LHCN-M2 (cell line): ENCODE measurements at places on chromosomes 7 and 10. TPM values are rescaled to one million over a fixed set of nuclear protein-coding genes. Genes with fewer than 3 reads are reported as not detected.

GSTO2 gene
- 0.38 and 0.46 TPM in 2 replicates for total RNA-seq

PSD gene
- total RNA-seq: 0.46 TPM in 1 of 2 replicates, not detected in the other

PRPS1L1 gene
- not detected in 2 replicates for total RNA-seq

FBXO24 gene
- 0.38 and 0.92 TPM in 2 replicates for total RNA-seq

GRM3 gene
- not detected in 2 replicates for total RNA-seq

NME8 gene
- total RNA-seq: not detected in 2 replicates

MKRN1 gene
- 52.1 and 56.4 TPM in 2 replicates for total RNA-seq

SNX8 gene
- total RNA-seq: 26.0 and 27.7 TPM in 2 replicates

HTR7 gene
- 18.3 and 19.6 TPM in 2 replicates for total RNA-seq

TAS2R41 gene
- total RNA-seq: not detected in 2 replicates

STEAP4 gene
- total RNA-seq: 0.11 and 0.13 TPM in 2 replicates

CALHM1 gene
- not detected in 2 replicates for total RNA-seq

OR9A2 gene
- not detected in 2 replicates for total RNA-seq

PRRT4 gene
- 0.80 TPM in 1 of 2 replicates, not detected in the other for total RNA-seq

GIMAP5 gene
- not detected in 2 replicates for total RNA-seq

PLAC9 gene
- not detected in 2 replicates for total RNA-seq

C10orf62 gene
- 0.11 TPM in 1 of 2 replicates, not detected in the other for total RNA-seq

BCCIP gene
- total RNA-seq: 66.9 and 68.1 TPM in 2 replicates

NRCAM gene
- total RNA-seq: 6.0 and 8.9 TPM in 2 replicates

PNLIPRP2 gene
- not detected in 2 replicates for total RNA-seq

SUMF2 gene
- total RNA-seq: 252 and 253 TPM in 2 replicates

TFPI2 gene
- 208 and 253 TPM in 2 replicates for total RNA-seq

GPR15LG gene
- not detected in 2 replicates for total RNA-seq

METTL27 gene
- total RNA-seq: 3.2 and 5.7 TPM in 2 replicates

PLEKHS1 gene
- not detected in 2 replicates for total RNA-seq

TEX47 gene
- total RNA-seq: not detected in 2 replicates

HMX2 gene
- total RNA-seq: not detected in 2 replicates

SAMD9 gene
- total RNA-seq: 26.7 and 37.3 TPM in 2 replicates

TRIM50 gene
- total RNA-seq: not detected in 2 replicates

IFIT1B gene
- total RNA-seq: not detected in 2 replicates

CWF19L1 gene
- total RNA-seq: 32.1 and 33.5 TPM in 2 replicates
